D341Med (cell line): ENCODE measurements at places on chromosomes 1 and 21.

DNA sequence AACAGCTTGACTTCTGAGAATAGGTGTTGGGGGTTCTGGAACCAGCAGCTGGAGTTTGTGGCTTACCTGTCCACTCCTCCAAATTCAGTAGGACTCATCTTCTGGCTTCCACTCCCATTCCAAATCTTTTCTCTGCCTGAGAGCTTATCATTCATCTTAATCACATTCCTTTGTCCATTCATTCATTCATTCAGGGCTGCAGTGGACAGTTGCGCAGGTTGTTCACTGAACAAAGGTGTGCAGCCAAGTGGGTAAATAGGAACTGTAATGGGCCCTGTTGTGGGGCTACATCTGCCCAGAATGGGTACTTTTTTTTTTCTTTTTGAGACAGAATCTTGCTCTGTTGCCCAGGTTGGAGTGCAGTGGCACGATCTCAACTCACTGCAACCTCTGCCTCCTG, 3.4 kb upstream of the HSPG2 start:
- no peak for DNase-seq

DNA sequence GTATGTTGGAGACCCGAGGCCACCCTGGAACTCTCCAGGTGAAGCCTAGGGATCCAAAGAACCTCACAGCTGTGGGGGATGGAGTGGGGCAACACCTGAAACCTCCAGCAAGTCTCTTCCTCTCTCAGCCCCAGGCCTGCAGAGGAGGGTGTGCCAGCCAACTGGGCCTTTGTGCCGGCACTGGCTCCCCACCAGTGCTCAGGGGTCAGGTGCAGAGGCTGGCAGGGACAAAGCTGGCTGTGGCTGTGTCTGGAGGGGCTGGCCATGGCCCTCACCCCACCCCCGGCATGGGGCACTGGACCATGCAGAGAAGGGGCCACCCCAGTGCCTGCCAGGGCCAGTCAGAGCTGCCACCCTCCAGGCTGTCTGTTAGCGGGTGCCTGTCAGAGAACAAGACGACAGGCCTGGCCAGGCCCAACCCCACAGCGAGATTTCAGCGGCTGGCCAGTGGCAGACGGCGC, 3.9 kb downstream of the COL18A1 start:
- no peak for DNase-seq

GRCh38 chr1:94852788-94853187, 32.6 kb downstream of the SLC44A3 start:
- no peak for DNase-seq

GRCh38 chr1:175146529-175147213, 45.9 kb downstream of the KIAA0040 start:
- DNase-seq = peak; percentile 93

DNA sequence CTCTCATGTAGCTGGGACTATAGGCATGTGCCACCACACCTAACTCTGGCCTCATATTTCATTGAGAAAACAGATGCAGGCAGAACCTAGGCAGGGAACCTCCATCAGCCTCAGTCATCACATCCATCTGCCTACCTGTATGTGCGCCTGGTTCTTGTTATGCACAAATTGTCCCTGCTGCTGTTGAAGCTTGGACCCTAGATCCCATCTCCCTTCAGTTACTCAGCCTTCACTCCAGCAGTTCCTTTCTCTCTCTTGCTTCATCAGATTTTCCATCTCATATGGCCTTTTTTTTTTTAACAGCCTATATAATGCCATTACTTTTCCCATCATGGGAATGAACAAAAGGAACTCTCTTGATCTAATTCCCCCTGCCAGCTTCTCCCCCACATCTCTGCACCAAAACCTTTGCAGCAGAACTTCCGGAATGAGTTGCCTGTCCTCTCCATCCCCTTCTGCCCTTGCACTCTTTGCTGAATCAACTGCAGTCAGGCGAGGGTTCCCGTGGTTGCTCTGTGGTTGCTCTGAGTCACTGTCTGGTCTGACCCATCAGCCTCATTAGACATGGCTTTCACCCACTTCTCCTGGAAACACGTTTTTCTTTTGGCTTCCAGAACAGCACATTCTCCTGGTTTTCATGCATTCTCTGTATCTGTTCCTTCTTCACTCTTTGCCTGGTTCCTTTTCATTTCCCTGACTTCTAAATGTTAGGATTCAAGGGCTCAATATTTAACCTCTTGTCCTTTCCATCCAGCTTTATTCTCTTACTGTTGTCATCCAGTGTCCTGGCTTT, 41.5 kb downstream of the UBE4B start:
- no peak for DNase-seq

DNA sequence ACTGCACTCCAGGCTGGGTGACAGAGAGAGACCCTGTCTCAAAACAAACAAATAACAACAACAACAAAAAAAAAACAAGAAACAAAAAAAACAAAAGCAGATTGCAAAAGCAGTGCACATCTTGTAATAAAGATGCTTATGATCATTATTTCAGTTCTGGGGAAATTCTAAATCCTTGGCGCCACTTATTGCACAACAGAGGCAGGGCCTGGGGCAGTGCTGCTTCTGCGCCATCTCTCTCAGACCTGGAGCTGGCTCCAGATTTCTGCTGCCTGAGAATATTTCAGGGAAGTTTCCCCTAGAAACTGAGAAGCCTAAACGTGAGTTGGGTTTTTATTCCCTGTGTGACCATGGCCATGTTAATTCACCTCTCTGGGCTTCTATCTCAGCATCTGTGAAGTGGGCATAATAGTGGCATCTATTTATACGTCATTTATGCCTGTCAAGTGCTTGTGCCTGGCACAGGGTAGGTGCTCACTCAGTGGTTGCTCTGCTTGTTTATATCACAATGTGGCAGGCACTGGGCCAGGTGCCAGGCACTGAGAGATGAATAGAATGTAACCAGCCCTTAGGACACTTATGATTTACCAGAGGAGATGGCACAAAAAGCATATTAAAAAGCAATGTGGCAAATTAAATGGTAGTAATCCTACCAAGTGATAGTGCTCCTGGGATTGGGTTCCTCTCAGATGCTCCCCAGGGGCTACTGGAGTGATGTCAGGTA, 67.9 kb downstream of the MDM4 start:
- DNase-seq = no peak

DNA sequence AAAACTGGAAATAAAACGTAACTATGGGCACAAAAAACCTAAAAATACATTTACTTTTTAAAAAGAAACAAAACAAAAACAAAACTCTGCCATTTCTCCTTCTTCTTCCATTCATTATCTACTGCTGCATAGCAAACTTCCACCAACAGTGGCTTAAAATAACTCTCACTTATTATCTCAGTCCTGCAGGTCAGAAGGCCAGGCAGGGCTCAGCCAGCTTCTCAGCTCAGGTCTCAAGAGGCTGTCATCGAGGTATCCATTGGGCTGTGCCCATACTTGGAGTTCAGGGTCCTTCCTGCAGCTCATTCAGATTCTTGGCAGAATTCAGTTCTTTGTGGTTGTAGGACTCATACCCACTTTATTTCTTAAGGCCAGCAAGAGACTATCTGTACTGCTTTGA, 352.7 kb upstream of the PLD5 start:
- DNase-seq = no peak

GRCh38 chr1:82030830-82031229, 230.1 kb downstream of the ADGRL2 start:
- no peak for DNase-seq

DNA sequence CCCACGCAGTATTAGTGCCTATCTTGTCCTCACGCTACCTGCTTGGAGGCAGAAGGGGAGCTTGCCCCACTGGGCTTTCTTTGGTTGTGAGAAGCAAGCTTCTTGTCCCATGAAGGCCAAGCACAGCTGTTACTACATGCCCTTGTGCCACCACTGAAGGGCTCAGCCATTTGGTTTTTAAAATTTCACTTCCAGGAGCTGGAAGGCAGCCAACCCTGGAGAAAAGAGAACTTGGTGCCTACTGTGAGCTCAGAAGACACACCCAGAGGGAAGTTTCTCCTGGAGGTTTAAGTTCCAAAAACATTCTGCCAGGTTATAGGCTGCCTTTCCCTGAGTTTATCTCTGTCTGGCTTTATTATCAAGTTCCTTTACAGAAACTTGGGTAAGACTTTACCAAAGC, 187.4 kb downstream of the SLC35F3 start:
- no peak for DNase-seq

GRCh38 chr1:230103306-230104173, 36.5 kb downstream of the GALNT2 start:
- no peak for DNase-seq

DNA sequence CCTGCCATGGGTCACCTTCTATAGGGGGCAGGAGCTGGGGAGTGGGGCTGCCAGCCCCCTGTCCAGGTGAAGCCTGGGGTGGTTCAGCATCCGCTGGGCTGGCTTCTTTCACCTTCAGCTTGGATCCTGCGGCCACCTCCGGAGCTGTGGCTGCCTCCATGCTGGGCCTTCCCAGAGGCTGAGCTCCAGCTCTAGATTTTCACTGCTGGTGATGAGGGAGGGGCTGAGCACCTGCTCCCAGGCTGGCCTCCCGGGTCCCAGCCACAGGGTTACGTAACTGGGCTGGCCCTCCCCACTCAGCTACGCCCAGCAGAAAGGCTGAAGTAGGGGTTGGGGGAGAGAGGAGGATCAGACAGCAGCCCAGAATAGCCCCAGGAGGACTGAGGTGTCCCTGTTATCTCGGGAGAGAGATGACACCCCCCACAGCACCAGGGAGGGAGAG, at the start of gene MYBPHL:
MYBPHL (minus strand) TSS at position 180 of the 442 bp plus-strand sequence; CDS start at position 160, 20 bp downstream.
- DNase-seq = peak; percentile 76

- DNase-seq = no peak
Measured at GRCh38 chr1:116887212-116887611, 22.5 kb upstream of the PTGFRN start.

GRCh38 chr1:95951371-95952102, 717.5 kb downstream of the RWDD3 start:
- DNase-seq = no peak

GRCh38 chr21:42664614-42665013, 11.2 kb downstream of the PDE9A start:
- DNase-seq = no peak

DNA sequence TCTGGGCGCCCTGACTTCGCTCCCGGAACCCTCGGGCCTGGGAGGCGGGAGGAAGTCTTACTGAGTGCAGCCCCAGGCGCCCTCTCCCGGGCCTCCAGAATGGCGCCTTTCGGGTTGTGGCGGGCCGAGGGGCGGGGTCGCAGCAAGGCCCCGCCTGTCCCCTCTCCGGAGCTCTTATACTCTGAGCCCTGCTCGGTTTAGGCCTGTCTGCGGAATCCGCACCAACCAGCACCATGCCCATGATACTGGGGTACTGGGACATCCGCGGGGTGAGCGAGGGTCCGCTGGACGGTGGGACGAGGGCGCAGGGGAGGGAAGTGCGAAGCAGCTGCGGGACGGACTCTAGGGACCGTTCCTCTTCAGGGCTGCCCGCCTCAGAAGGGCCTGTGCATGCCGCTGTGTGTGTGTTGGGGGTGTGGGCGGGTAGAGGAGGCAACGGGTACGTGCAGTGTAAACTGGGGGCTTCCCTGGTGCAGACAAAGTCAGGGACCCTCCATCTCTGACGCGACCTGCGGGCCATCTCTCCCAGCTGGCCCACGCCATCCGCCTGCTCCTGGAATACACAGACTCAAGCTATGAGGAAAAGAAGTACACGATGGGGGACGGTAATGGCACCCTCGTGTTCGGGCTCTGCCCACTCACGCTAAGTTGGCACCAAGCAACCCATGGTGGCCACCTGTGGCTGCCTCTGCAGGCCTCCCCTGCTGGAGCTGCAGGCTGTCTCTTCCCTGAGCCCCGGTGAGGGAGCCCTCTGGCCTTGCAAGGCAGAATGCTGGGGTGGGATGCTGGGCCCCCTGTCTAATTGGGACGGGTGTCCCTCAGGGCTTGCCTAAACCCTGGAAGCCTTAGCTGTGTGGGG, at the start of gene GSTM1:
GSTM1 (plus strand) TSS at position 177 of the 859 bp plus-strand sequence; CDS start at position 234, 57 bp downstream.
- no peak for DNase-seq

DNA sequence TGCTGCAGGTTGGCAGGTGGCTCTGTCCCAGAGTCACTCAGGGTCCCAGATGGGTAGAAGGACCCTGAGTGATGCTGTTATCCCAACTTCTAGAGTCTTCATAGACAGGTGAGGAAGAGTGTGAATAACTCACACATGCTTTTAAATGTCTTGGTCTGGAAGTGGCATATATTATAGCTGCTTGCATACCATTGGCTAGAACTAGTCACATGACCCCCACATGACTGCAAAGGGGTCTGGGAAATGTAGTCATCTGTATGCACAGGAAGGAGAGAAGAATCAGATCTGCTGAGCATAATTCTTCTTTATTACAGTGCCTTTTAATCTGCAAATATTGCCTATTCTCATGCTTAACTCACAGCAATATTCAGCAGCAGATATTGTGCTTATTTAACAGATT, 28.2 kb upstream of the KLHDC7A start:
- DNase-seq = no peak

DNA sequence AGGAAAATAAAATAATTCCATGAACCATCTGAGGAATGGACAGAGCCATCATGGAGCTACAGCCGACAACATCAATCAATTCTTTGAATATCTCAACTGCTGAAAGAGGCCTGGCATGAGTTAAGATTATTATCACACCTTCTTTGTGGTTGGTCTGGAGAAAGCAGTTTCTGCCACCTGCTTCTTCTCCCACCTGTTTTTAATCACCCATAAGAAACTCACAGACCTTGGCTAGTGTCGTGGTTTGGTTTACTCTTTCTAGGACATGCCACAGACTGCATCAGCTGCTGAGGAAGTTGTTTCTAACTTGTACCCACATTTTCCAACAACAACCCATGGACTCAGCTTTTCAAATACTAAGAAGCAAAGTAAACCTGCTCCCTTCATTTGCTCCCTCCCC, 65.6 kb downstream of the NTPCR start:
- DNase-seq = no peak

- DNase-seq = no peak
Measured at GRCh38 chr1:235008239-235008638, 120.4 kb downstream of the TOMM20 start.

DNA sequence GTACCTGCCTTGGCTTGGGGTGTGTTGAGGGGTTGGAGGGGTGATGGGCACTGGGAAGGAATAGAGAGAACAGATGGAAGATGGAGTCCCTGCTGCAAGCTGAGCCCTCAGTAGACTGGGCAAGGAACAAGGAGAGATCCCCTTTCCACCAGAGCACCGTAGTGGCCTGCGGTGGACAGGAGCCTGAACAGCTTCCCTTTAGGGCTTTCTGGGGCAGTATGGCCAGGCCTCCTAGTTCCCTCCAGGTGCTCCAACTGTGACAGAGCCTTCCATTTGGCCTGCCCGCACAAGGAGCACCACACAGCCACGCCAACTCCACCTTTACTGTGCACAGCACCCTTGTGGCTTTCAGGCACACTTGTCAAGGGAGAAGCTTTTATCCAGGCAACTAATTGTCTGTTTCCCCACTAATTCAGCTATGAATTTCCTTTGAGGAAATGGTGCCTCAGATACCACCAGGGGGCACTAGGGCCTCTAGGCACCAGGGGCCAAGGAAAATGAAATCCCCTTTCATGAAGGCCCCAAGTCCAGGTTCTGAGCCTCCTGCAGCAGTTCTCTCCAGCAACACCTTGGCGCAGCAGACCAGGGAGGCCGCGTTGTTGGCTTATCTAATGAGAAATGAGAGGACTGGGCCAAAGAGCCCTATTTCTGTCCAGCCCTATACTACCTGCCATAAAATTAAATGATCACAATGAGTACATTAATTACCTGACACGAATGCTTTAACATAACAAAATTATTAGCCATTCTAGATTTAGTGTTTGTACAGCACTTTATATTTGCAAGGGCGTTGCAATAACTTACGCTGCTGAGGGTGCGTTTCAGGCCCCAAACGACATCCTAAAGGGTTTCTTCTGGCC, 23.1 kb upstream of the ERI3 start:
- peak; percentile 68 for DNase-seq
